Activated T-cell treated with anti-CD3 and anti-CD28 coated beads, Interleukin-2, amount 50 U/mL, for 24 hours (primary cell): ENCODE measurements at places on chromosomes 11 and 22.

- DNase-seq: no peak
Observed at GRCh38 chr11:77206264-77207018, 78.4 kb downstream of the MYO7A start.

DNA sequence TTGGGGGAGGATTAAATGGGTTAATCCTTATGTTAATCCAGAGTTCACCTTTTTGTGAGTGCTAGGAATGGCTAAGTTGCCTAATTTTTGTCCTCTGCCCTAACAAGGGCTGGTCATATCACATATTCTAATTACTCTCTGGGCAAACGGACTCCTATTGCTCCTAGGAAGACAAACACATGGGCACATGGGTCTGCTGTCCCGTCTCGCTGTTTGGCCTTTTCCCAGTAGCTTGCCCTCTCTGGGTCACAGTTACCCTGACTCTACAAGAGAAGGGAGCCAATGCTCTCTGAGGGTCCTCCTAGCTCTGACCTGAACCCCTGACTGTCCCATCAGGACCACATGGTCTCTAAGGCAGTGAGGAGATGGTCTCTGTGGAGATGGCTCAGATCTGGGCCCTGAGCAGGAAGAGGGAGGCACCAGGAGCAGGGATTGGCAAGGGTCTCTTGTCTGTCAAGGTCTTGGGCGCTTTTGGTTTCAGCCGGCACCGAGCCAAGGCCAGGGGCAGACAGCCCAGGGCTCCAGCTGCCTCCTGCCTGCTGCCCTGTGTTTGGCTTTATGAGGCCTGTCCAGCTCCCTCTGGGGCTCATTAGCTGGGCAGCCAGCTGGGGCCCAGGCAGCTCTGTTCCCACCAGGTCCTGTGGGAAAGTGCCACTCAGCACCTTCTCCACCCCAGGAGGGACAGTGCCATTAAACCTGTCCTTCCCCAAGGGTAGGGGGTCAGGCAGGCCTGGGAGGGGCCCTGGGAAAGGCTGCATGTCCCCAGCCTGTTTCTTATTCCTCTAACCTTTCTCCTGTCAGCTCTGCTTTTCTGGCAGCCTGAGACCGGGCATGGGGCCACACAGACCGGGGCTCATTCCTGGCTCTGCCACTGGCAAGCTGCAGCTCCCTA lies 559.9 kb downstream of the MN1 start:
- DNase-seq: no peak

DNA sequence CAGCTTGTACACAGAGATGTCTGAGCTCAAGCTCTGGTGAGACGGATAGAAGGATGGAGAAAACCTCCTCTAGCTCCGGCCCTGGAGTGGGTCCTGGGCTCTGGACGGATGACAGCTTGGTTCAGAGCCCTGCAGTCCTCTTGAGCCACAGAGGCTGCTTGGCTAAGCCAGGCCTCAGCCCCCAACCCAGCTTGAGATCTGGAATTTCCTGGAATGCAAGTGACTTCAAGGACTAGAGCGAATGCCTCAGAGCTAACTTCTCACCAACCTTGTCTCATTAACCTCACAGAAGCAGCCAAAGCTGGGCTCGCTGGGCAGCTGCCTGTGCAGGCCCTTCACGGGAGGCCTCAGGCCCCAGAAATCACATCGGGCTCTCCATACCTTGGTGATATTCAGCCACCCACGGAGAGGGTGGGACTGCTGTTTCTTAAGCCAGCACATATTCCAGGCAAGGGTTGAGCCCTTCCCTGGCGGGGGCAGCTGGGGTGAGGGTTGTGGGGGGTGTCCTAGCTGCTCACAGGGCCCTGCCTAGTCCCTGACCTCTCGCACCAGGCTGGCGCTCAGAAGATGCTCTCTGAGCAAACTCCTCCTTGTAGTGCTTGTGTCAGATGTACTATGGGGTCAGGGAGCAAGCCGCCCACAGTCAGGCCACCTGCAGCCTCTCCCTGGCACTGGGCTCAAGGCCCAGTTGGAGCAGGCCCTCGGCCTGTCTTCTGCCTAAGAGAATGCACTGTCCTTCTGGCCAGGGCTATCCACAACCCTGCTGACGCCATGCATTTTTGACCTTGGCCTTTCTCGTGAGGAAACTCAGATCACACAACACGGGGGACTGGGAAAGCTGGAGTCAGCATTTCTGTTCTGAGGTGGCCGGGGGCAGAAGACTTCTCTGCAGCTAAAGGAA lies 73.6 kb upstream of the TTLL12 start:
- no peak for DNase-seq

- no peak for DNase-seq
Observed at GRCh38 chr11:69308491-69308911, 14.5 kb downstream of the MYEOV start.

GRCh38 chr11:2742611-2743426 lies 43.0 kb upstream of the KCNQ1OT1 start:
- no peak for DNase-seq

DNA sequence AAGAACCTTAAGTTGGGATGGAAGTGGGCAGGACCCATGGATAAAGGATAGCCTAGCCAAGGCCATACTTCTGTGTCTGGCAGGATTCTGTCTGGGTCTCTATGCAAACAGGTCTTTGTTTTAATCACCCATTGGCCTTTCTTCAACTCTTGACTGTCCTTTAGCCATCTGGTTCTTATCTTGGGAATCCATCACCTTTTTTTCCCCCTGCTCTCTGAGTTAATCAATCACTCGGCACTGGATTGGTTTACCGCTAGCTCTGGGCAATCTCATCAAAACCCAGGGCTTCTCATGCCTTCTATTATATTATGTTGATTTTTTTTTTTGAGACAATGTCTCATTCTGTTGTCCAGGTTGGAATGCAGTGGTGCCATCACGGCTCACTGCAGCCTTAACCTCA lies 1.8 kb upstream of the RNF169 start:
- DNase-seq: no peak

- DNase-seq: no peak
Observed at GRCh38 chr11:400241-400689, 6.3 kb downstream of the PKP3 start.

GRCh38 chr11:120183701-120184141 lies 27.1 kb upstream of the OAF start:
- DNase-seq: peak; percentile 2
